ENCODE measurements at places on chromosomes 3 and 15.

DNA sequence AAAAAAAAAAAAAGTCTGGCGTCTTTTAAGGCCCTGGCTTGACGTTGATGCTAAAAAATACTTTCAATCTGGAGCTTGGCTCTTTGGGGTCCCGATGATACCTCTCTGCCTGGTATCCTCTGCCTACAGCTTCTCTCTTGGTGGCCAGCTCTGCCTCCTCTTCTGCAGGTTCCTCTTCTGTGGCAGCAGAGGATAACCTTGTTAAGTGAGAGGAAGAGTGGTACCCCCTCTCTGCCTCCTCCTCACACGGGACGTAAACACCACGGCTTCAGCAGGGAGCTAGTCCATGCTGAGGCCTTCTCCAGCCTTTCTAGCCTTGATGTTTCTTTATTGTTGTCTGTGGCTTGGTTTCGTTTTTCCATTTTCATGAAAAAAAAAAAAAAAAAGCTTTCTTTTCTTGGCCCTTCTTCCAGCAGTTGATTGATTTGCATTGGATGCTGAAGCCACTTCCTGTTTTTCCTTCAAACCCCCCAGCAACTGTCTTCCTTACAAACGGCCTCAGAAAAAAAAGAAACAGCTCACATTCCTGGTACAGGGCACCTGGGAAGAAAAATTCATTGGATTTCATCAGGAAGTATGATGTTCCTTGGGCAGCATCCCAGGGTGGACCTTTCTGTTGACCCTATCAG, 59.7 kb downstream of the RORA start:
- no peak for DNase-seq

DNA sequence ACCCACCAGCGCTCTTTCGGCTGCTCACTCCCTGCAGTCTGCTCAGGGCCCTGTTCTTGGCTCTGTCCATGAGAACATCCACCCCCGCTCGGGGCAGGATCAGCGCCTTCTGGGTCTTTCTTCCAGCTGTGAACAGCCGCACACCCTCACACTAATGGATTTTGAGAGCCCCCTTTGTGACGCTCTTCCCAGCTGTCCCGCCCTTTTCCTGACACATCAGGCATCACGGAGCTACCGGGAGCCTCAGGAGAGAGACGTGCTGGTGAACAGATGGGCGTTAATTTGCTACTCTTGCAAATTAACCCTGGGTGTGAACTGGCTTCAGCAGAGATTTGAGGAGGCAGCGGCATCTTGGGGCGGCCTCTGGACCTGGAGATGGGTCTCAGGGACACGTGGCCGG, 113.0 kb downstream of the TMEM266 start:
- no peak for DNase-seq

- peak; percentile 99 for DNase-seq
Observed at GRCh38 chr15:90004671-90005070, 3.5 kb downstream of the ZNF710 start.

DNA sequence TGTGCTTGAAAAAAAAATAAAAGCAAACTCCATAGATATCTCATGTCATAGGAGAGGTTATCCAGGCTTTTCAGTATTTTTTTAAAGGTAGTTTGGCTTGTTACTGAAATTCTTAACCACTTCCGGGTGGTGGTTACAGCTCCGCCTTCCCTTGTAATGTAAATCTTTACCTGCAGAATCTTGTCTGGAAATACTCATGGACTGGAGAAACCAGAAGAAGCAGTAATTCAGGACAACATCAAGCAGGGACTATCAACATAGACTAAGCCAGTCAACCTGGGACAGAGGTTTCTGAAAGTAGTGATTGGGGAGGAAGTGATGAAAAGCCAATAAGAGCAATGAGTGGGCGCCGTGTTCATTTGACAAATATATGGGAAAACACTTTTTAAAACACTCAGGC, 78.9 kb upstream of the SKOR1 start:
- peak; percentile 78 for DNase-seq

DNA sequence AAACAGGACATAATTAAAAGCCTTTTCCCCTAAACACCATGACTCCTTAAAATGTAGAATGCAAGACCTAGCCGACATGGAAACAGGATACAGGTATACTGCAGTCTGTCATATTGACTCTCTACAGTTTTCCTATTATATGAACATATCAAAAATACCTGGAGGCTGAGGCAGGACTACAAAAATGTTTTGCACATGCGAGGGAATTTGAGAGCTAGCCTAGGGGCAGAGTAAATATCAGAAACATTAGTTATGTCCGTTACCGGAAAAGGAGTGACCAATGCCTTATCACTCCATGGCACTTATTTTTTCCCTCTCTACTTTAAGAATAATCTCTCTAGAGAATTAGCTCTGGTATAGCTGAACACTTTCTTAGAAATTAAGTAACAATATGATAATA, 732.3 kb downstream of the TUSC7 start:
- DNase-seq = peak; percentile 11

DNA sequence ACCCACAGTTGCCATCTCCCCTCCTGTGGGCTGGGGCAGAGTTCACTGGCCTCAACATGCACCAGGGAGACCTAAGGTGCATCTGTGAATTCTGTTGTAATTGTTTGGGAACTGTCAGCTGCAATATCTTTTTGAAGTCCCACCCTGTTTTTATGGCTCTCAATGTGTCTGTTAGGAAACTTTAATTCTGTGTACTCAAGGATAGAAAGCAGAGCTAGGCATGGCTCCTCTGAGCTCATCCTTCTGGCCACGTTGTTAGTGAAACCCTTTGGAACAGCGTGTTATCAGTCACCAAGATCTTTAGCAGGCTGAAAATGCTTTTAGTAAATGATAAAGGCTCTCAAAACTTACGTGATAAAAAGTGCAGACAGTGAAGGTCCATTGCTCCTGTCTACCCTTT, 33.6 kb upstream of the MTMR10 start:
- DNase-seq = peak; percentile 27
